Brain microvascular endothelial cell (primary cell): ENCODE measurements at places on chromosomes 12 and 14.
A peak's percentile ranks its signal among the peaks of the same experiment; 100 is the strongest.

GRCh38 chr12:54259194-54260011 is 20.5 kb downstream of the CBX5 start:
- peak; percentile 76 for DNase-seq

GRCh38 chr12:19437996-19438395 is 1.3 kb upstream of the AEBP2 start:
- no peak for DNase-seq

DNA sequence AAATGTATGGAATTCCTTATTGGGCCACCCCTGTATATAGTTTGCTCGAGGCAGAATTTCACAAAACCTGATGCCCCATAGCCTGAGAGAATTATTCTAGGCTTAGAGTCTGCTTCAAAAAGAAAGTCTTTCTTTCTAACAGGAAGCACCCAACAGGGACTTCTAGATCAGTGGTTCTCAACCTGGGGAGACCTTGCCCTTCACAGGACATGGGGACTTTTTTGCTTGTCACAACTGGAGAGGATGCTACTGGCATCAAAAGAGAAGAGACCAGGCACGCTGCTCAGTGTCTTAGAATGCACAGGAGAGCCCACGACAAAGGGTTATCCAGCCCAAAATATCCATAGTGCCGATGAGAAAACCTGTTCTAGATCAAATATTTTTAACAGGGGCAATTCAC is 18.9 kb downstream of the WSB2 start:
- no peak for DNase-seq

DNA sequence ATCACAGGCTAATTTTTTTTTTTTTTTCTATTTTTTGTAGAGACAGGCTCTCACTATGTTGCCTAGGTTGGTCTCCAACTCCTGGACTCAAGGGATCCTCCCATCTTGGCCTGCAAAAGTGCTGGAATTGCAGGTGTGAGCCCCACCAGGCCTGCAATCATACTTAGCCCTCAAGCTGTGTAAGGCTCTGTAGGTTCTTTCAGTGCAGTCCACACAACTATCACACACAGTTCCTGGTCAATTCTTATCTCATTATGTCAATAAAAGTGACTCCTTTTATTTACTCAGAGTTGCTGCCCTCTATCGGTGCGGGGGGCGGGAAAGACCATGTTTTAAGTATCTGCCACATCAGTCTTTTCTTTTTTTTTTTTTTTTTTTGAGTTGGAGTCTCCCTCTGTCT is 29.0 kb downstream of the SLC2A3 start:
- DNase-seq: peak; percentile 85

DNA sequence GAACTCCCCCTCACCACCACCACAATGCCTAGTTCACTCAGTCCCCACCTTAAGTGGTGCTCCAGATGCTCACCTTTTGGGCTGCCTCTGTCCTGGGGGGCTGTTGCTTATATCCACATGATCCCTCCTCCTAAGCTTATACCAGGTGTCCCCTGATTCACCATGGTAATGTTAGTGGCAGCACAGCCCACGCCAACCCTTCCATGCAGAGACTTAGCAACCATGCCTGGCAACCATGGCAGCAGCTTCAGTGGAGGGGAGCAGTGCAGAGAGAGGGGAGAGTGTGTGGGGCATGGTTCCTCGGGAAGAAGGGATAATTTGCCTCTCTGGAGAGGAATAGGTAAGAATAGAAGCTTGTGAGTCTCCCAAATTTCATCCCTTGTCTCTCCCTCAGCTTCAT is 1.2 kb upstream of the DDN start:
- no peak for DNase-seq

DNA sequence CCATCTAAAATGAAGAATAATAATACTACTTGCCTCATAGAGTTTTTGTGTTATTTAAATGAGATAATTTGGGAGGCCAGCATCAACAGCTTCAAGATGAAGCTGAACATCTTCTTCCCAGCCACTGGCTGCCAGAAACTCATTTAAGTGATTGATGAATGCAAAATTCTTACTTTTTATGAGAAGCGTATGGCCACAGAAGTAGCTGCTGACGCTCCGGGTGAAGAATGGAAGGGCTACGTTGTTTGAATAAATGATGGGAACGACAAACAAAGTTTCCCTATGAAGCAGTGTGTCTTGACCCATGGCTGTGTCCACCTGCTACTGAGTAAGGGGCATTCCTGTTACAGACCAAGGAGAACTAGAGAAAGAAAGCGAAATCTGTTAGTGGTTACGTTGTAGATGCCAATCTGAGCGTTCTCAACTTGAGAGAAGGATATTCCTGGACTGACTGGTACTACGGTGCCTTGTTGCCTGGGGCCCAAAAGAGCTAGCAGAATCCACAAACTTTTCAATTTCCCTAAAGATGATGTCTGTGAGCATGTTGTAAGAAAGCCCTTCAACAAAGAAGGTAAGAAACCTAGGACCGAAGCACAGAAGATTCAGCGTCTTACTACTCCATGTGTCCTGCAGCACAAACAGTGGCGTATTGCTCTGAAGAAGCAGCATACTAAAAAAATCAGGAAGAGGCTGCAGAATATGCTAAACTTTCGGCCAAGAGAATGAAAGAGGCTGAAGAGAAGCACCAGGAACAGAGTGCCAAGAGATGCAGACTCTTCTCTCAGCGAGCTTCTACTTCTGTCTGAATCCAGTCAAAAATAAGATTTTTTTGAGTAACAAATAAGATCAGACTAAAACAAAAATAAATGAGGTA is 100.0 kb upstream of the LRIG3 start:
- no peak for DNase-seq

- DNase-seq: peak; percentile 31
Observed at GRCh38 chr12:59834659-59835474, 239.0 kb downstream of the SLC16A7 start.

DNA sequence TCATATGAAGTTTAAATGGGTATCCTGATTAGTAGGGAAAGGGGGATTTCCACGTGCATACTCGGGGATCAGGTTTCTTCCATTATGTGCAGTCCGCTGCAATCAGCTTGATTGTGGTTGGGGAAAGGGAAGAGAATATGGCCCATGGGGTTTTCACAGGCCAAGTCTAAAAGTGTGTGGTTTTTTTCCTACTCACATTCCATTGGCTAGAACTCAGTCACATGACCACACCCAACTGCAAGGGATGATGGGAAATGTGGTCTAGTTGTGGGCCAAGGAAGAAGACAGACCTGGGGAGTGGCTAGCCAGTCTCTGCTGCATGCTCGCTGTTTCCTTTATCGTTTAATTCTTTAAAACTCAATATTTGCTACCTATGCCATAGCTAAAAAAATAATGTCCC is 105.1 kb downstream of the PRIMA1 start:
- DNase-seq: no peak

GRCh38 chr12:56839915-56840325 is 76.8 kb downstream of the HSD17B6 start:
- no peak for DNase-seq

- no peak for DNase-seq
Observed at GRCh38 chr12:34606749-34607519, 584.6 kb downstream of the ALG10 start.
